ENCODE measurements at places on chromosomes 2 and 18.

DNA sequence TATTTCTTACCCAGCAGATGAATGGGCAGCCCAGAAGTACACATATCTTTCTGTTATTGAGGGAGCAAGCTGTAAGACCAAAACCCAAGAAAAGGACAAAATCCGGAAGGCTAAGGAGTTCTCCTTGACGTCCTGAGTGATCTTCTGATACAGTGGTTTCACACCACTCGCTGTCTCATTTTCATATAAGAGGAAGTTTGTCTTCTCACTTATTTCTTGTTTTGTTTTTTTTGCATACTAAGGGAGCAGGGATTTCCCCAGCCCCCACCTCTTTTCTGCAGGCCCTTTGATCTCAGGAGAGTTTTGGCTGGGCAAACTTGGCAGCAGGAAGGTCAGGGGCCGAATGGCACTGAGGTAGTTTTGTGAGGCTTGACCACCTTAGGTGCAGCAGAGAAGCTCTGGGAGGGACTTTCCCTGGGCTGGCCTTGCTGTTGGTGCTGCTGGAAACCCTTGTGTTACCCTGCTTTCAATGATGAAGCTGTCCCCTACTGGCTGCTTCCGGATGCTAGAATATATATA lies 13.3 kb downstream of the CHRNA1 start:
- DNase-seq: no peak

- no peak for DNase-seq
Observed at GRCh38 chr18:75363446-75364225, 63.9 kb downstream of the SMIM21 start.

DNA sequence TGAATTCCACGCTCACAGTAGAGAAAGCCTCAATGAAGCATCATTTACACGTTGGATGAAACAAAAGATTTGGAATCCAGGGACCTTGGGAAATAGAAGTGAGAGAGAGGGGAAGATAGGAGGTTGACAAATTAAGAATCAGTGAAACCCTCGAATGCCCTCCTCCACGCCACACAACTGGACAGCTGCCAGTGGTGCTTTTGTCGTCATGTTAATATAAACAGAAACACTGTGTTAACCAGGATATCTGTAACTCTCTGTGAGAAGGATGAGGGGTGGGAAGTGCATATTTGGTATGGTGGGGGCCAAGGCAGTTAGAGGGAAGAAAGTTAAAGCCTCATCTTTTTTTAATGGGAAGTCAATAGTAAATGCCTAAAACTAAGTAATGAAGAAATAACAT lies 108.7 kb downstream of the GFPT1 start:
- no peak for DNase-seq

DNA sequence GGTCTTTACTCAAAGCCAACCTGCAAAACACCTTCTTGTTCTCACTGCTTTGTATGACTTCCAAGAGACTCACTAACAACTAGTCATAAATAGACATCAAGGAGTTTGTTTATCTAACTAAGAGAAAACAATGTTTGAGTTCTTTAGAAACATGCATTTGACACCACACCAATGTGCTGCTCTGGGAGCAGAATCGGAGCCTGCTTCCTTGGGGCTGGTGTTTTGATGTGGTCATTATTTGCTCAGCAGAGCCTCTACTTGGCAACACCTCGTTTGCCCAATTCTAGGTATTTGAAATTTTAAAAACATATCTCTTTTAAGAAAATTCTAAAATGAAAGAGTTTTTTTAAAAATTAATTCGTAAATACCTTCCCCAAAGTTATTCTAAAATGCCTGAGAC lies 167.5 kb downstream of the BCL2 start:
- no peak for DNase-seq

DNA sequence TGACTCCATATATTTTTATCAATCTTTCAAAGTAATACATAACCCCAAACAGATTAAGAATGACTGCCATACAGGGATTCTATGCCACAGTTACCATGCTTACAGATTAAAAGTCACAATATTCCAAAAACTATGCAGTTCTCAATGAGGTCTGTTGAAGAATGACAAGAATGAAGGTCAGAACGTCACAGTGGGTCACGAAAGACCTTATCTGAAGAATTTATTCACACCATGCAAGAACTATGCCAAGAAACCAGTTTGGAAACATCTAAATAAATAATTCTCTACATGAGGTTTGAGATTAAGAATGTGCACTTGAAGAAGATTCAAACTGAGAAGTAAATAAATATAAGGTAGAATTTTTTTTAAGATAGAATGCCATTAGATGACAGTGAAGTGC lies 253.3 kb downstream of the EXOC6B start:
- DNase-seq: no peak

DNA sequence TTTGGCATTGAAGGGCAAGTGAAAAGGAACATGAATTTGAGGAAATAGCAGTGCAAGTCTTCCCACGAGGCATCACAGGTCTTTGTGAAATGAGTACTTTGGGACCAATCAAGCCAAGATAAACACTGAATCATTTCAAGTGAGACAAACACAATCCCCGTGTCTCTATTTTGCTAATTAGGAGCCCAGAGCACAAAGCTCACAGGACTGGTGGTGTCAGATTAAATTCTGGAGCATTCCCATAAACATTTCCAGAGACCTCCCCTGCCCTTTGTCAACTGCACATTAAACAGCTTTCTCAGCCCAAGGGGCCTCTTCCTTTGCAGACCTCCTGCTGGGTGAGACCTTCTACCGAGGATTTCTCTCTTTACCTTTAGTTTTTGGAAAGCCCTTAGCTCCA lies 50.7 kb downstream of the DAPL1 start:
- no peak for DNase-seq

DNA sequence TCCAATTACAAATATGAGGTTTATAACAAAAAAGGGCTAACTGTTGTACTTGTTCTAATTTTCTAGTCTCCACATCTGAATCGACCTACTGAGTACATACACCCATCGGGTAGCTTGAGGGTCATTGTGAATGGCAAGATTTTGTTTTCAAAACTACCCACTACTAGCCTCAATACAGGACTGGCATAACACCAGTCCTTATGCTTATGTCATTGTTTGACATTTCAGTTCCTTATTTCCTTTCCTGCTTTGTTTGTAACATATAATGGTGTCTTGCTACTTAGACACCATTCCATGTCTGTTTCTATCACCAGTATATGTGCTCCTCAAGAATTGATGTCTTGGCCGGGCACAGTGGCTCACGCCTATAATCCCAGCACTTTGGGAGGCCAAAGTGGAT lies 86.0 kb downstream of the EPHA4 start:
- DNase-seq: no peak

GRCh38 chr2:54770211-54770610 lies 46.7 kb downstream of the EML6 start:
- DNase-seq: no peak

DNA sequence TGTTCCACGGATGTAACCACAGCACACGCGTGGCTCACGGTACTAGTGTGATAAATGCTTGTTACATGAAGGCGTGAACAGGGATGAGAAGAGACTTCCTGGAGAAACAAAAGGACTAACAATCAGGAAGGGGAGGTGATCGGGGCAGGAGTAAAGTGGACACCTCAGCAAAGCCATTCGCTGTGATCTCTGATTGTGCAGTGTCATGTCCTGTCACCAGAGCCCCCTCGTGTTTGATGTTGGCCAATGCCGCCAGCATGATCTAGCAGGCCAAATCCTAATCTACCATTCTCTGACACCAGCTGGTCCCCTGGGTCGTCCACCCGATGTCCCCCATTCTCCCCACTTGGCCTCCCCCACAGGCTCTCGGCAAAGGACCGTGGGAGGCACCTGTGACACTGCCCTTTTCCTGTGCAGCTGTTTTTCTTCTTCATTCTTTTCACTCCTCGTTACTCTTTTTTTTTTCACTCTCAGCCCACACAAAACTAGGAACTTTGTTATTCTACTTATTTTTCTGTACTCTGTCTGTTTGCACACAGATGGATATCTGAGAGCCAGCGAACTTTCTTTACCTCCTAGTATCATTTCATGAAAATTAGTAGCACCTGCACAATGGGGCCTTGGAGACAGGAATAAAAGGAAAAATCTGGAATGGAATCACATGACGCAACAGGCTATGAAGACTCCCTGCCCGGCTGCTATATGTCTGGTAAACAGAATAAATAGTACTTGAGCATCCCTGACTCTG lies 146.8 kb downstream of the TGIF1 start:
- DNase-seq: no peak

DNA sequence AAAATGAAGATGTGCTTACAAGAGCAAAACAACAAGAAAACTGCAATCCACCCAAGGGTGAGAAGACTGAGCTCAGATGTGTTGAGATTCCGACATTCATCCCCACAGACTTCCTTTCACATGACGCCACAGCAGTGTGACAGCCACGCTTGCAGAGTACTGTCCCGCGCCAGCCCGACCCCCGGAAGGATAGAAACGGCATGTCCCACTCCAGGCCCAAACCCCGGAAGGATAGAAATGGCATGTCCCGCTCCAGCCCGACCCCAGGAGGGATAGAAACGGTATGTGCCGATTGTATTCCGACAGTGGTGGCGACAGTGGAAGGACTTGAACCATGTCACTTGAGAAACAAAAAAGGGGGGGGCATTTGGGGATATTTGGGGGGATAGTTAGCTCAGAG lies 119.1 kb upstream of the PXDN start:
- no peak for DNase-seq

GRCh38 chr2:28568036-28568435 lies 72.2 kb downstream of the PLB1 start:
- DNase-seq: no peak

- DNase-seq: no peak
Observed at GRCh38 chr2:146415291-146415690, 1429.5 kb upstream of the ACVR2A start.
